Heart left ventricle (tissue), 16 donors: ENCODE measurements at places on chromosomes 16 and 17. TPM values are rescaled to one million over a fixed set of nuclear protein-coding genes. Genes with fewer than 3 reads are reported as not detected.
A peak's percentile ranks its signal among the peaks of the same experiment; 100 is the strongest.

DNA sequence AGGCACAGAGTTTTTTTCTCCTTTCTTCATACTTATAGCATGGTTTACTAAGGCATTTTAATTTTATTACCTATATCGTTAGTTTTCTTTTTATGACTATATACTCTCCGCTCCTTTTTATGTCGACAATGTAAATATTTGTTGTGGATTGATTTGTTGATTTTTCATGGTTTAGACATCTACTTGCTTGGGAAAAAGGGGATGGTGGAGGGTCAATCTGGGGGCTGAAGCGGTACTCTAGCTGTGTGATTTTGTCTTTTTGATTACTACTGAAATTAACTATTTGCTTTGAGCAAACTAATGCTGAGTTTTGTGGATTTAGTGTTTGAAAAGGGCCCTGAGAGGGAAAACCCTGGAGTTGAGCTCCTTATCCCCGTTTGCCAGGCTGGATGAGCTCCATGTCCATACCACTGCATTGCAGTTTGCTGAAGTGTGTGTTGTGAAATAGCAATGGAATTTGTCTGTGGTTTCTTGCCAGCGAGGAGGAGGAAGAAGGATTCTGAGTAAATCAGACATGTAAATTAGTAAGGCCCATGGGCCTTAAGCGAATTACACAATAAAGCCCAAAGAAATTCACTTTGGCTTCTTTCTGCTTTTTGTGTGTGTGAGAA, 72.0 kb downstream of the FTO start:
- DNase-seq, result peak; percentile 41

Gene FBXO39
- 0.14 TPM for polyA plus RNA-seq

- no peak for DNase-seq
Observed at GRCh38 chr17:4679658-4680057, 24.3 kb downstream of the PELP1 start.

- DNase-seq, result no peak
Observed at GRCh38 chr16:89013692-89014402, 36.8 kb upstream of the CBFA2T3 start.

DNA sequence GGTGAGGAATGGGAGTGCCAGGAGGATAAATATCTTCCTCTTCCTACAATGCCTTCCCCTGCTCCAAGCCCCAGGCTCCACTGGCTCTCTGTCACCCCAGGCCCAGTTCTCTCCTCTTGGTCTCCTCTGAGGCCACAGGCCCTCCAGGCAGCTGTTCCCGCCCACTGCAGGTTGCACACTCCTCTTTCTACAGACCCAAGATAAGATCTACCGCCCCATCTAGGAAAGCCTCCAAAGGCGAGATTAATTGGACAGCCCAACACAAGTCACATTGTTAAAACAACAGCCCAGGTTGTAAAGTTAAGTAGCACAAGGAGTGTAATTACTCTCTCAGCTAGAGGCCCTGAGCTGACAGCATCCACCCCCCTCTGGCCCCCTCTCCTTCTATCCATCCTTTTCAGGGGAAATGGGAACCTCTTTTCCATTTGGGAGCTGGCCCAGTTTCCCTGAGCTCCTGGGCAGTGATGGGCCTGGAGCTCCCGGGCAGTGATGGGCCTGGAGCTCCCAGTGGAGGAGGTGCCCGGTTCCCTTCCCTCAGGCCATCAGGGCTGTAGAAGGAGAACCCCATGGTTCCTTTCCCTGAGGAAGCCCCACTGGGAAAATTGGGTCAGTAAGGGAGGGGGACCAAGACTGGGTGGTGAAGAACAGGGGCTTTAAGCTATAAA, 7.3 kb downstream of the DLX4 start:
- peak; percentile 7 for DNase-seq

DNA sequence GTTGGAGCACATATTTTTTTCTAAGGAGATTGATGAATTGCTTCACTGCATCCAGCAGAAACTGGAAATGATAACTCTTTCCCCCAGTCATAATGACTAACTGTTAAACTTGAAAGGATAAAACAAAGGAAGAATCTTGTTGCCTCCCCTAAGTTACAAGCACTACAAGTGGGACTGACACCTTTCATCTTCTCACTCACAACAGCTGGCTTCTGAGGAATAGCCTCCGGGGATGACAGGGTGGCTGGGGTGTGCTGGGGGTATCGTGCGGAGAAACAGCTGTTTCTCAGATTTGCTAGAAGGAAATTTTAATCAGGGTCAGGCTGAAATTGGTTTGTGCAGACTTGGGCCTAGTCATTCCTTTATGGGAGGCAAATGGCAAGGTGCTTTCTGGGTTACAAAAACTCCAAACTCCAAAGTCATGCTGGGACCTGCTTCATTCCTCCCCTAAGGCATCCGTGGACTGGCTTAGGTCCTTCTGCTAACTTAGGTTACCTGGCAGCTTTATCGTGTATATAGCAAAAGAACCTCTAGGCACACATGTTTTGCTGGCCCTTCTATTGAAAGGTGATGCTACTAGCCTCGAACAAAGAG, 557.2 kb downstream of the TOX3 start:
- DNase-seq, result no peak

Gene KRTAP4-9
- not detected for polyA plus RNA-seq

- no peak for DNase-seq
Observed at GRCh38 chr16:87742781-87743490, 22.9 kb downstream of the KLHDC4 start.
